ENCODE measurements at places on chromosomes 1 and 21.
A peak's percentile ranks its signal among the peaks of the same experiment; 100 is the strongest.

DNA sequence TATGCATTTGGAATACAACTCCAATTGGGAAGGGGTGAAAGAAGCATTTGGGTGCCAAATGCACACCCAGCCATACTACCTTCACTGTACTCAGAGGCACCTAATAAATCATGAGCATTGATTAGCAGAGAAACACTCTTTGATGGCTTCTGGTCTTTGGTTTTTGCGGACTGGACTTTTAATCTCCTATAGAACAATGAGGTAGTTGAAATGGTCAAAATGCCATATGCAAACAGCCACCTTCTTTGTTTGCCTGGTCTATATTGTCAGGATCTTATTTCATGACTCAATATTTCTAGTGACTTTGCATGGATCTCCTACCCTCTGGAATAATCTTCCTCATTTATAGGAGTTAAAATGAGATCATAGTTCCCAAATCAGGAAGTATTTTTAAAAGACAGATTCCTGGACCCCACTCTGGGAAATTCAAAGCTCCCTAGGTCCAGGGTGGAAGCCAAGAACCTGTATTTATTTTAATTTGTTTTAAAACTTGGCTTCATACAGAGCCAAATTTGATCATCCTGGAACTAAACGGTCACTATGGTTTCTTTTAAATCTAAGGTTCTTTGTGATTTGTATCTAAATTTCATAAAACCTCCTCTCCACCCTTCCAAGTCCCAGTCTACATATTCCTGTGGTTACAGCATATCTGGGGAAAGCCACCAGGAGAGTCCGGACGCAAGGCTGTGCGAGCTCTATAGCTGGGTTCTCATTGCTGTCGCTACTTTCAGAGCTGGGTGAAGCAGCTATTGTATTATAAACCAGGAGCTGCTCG, 8.7 kb downstream of the FAM3B start:
- DNase-seq = no peak

GRCh38 chr1:56915960-56916359, 49.9 kb downstream of the C8B start:
- DNase-seq = no peak

- no peak for DNase-seq
Measured at GRCh38 chr1:95126366-95126765, 9.2 kb downstream of the TLCD4 start.

DNA sequence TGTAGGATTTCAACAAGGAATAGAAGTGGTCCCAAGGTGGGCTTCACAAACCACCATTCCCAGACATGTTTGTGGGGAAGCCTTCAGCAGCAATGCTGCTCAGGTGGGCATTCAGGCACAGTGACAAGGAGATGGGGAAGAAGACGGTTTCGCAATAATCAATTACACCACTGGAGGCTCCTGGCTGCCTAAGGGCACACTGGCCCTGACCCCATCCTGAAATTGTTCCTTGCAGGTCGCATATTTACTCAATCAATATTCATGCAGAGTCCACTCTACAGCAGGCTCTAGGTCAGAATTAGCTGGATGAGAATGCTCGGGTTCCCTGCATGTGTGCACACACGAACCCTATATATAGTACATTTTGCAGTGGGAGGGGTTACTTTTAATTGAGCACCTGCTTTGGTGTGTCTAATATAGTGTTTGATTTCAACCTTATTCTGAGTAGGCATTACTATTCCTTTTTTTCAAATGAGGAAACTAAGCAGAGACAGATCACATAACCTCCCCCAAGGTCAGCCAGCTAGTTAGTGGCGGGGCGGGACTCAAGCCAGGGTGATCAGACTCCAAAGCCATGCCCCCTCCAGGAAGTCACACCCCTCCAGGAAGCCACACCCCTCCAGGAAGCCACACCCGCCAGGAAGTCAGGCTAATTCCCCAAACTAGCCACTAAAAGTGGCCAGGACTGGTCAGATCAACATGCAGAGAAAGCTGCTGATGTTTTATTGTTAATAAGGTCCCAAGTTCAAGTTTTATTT, 106.5 kb downstream of the HLCS start:
- DNase-seq = no peak

DNA sequence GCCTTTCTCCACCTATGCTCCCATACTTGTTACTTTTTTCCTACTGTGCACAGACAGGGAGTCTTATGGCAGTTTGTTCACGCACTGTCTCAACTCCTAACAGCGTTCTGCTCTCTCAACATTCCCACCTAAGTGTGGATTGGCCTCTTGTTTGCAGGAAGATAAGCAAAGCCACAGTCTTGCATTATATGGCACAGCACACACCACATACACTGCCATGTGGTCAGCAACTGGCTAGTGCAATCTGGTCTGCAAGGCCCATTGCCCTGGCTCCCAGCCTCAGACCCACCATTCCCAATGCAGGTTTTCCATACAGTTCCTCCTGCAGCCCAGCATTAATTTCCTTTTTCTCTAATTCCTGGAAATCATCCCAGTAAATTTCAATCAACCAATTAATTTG, 38.3 kb upstream of the LAMC2 start:
- DNase-seq = no peak

GRCh38 chr1:226033582-226033981, 28.9 kb upstream of the H3-3A start:
- no peak for DNase-seq

DNA sequence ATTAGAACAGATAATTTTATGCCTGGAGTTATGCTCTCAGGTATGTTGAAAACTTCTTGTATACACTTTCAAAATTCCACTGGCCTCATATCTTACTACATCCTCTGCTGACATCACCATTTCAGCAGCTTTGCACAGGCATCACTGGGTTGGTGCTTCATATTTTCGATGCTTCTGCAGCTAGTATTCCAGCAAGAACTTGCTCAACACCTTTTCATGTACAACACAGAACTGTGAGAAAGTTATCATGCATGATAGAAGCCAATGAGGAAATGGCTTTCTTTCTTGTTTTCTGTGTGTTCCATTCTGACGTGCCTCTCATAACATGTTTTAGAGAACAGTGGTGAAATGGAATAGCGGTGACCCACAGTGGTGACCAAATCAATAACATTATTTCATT, 5.1 kb upstream of the GBP5 start:
- DNase-seq = no peak

- DNase-seq = no peak
Measured at GRCh38 chr1:116674751-116675150, 7.2 kb upstream of the IGSF3 start.

DNA sequence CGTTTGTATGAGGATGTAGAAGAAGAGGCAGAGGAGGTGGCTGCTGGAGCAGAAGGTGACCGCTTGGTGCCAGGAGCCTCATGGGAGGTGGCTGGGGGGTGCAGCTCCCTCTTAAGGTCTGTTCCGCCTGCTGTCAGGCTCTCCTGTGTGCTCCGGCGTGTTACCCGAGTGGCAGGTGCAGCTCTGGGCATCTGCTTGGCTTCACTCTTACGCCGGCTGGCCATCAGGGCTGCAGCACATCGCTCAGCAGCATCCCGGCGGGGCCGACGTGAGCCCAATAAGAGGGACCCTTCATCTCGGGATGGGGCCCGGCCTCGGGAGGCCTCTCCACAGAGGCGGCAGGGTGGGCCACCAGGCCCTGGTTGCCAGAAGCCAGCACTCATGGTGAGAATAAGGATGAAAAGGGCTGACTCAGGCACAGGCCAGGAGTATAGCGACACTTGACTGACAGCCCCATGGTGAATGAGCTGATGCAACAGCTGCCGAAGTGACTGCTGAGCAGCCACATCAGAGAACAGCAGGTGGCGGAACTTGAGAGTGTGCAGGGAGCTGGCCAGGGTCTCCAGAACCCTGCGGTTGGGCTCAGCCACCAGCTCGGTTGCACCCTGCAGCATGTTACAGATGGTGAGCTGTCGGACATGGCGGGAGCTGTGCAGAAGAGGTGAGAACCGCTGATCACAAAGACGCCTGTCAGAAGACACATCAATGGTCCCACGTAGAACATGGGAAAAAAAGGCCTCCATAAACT, 17.5 kb downstream of the LRRC41 start:
- peak; percentile 18 for DNase-seq

DNA sequence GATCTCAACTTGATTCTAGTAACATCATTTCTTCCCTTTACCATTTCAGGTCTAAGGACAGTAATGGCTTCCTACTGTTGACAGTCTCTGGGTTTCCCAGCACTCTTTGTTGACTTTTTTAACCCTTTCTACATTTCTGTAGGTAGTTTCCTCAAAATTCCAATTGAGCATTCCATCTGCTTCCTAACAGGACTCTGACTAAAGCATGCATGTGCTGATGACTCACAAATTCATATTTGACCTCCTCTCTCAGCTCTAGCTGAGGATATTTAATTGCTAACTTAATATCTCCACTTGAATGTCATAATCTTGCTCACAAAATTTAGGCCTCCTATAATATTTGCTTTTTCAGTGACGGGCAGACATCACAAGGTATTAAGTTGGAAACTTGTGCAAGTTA, 93.3 kb upstream of the ZNHIT6 start:
- no peak for DNase-seq

GRCh38 chr1:59903141-59903754, 23.3 kb downstream of the CYP2J2 start:
- no peak for DNase-seq

DNA sequence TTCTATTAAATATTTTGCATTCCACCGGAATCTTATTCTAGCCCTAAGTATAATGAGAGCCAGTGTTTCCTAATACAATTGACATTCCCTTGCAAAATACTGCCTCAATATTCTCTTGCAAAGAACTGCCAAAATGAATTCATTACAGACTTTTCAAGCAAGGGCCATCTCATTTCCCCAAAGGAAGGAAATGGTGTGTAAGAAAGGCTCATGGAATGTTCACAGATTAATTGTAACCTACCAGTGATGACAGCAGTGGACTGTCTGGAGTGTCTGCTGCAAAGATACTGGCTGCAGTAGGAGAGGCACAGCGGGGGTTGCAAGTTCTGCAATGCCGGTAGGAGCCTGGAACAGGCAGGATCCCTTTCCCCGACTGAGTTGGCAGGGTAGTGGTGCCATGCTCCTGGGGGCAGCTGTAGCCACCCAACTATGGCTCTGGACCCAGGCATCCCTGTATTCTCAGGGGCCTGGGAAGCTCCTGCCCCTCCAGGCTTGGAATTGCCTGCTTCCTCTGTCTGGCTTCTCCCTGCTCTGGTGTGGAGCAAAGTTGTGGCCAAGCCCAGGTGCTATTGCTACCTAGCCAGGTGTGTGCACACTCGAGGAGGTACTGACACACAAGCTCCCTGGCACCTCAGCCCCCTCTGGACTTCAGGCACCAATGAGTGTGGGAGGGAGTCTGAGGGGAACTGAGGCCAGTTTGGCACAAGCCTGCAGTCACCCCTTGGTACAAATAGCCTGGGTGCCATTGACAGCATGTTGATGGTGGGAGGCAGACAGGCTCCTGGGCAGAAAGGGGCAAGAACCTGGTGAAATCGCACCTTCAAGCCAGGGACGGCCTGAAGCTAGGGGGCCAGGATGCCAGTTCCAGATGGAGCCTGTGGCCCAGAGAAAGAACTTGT, 1371.0 kb downstream of the KCNT2 start:
- DNase-seq = no peak

GRCh38 chr21:31909153-31910073, 36.6 kb downstream of the HUNK start:
- no peak for DNase-seq

DNA sequence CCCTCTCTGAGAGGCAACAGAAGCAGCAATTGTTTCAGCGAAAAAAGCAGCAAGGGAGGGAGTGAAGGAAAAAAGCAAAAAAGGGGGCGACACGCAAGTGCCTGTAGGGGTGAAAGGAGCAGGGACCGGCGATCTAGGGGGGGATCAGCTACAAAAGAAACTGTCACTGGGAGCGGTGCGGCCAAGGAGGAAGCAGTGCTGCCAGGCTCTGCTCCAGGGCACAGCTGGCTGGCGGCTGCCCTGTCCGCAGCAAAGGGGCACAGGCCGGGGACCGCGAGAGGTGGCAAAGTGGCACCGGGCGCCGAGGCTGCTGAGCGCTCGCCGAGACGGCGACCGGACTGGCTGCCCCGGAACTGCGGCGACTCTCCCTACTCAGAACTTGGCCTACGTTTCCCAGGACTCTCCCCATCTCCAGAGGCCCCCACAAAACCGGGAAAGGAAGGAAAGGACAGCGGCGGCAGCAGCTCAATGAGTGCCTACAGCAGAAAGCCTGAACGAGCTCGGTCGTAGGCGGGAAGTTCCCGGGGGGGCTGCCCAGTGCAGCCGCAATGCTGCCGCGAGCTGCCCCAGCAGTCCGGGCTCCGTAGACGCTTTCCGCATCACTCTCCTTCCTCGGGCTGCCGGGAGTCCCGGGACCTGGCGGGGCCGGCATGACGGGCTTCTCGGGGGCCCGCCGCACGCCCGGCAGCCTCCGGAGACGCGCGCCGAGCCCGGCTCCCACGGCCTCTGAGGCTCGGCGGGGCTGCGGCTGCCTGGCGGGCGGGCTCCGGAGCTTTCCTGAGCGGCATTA, 1.0 kb upstream of the CDKN2C start:
- DNase-seq = no peak

- no peak for DNase-seq
Measured at GRCh38 chr1:168271636-168272035, 9.0 kb upstream of the TBX19 start.

GRCh38 chr21:41009398-41010100, 158.4 kb upstream of the BACE2 start:
- no peak for DNase-seq

GRCh38 chr21:22019766-22020165, 1021.6 kb downstream of the NCAM2 start:
- DNase-seq = no peak

DNA sequence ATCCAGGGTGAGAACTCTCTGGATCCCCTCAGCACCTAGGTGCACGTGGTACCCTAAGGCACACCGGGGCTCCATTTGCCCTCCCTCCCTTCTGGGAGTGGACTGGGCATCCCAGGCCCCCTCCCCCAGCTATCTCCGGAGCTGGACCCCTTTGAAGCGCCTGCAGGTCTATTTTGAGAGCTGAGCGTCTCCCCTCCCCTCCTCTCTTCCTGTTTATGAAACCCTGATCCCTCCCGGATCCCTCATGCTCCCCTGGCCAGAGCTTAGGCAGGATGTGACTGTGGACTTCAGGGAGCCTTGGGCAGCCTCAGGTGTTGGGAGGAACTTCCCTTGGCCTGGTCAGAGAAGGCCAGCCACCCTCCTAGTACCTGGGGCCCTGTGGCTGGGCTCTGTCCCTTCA, 10.2 kb downstream of the RPS6KA1 start:
- DNase-seq = no peak

GRCh38 chr1:14522926-14523241, 75.6 kb upstream of the KAZN start:
- DNase-seq = no peak
